ENCODE measurements at places on chromosomes 5 and 9. TPM values are rescaled to one million over a fixed set of nuclear protein-coding genes. Genes with fewer than 3 reads are reported as not detected.
A peak's percentile ranks its signal among the peaks of the same experiment; 100 is the strongest.

The QRFP gene
- not detected for total RNA-seq

The OLFM1 gene
- 5.0 TPM for total RNA-seq

The SPATA31D4 gene
- total RNA-seq: not detected

- H3K36me3 ChIP-seq: no peaks in the 10 kb centered on the region
- no peak for DNase-seq
- H3K27me3 ChIP-seq: peaks cover 90% of the 10 kb centered on the region
- peaks cover 10% of the 10 kb centered on the region for H3K4me1 ChIP-seq
- H3K27ac ChIP-seq: no peak overlapping the region
These were observed 3.6 kb upstream of the FOXD1 start for GRCh38 chr5:73452215-73452614.

GRCh38 chr5:141779503-141779973, 97.5 kb upstream of the ARAP3 start:
- no peak overlapping the region for H3K27ac ChIP-seq
- H3K27me3 ChIP-seq: no peaks in the 10 kb centered on the region
- no peaks in the 10 kb centered on the region for H3K36me3 ChIP-seq
- DNase-seq: peak; percentile 61
- H3K4me3 ChIP-seq: no peak overlapping the region

DNA sequence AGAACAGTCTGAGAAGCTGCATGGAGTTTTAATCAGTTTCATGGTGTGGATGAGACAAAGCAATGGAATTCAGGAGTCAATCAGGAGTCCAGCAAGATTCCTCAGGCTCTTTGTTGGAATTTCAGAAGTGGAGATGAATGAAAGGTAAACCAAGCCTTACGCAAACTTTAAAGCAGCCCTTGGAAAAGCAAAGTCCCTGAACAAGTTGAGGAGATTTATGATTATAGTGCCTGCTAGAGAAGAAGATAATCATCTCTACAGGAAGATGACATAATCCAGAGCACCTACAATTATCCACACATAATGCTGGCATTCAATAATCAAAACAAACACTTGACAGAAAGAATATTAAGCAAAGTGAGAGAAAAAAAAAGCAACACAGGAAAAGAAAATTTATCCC, 1380.1 kb upstream of the NUDT12 start:
- H3K4me3 ChIP-seq: no peak overlapping the region
- no peaks in the 10 kb centered on the region for H3K36me3 ChIP-seq
- no peaks in the 10 kb centered on the region for H3K27me3 ChIP-seq
- DNase-seq: no peak
- no peaks in the 10 kb centered on the region for H3K4me1 ChIP-seq

DNA sequence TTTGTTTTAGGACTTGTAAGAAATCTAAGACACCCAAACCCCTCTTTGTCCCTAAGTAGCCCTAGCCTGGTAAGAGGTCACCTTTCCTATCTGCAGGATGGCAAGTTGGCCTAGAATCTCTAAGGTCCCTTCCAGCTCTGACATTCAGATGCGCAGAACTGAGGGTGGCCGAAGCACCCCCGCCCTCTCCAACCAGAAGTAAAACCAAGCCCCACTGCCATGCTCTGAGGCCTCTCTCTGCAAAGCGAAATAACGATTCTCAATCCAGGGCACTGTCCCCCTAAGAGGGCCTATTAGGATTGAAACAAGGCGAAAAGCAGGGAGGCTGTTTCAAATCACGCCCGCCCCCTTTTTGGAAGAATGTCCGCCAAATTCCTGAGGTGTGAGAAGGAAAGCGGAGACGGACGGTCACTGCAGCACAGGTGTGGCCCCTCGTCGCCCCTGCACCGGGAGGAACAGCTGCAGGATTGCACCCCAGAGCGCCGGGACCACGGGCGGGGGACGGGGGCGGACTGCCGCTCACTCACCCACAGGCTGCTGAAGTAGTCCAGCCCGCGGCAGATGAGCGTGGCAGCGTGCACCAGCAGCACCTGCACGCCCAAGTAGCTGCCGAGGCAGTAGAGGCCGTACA, 824 bp downstream of the TMEM245 start:
- DNase-seq: no peak
- peak overlapping the region; percentile 89 for H3K4me3 ChIP-seq
- no peaks in the 10 kb centered on the region for H3K27me3 ChIP-seq
- H3K27ac ChIP-seq: peak overlapping the region; percentile 86

The ENTPD2 gene
- 0.59 TPM for total RNA-seq

DNA sequence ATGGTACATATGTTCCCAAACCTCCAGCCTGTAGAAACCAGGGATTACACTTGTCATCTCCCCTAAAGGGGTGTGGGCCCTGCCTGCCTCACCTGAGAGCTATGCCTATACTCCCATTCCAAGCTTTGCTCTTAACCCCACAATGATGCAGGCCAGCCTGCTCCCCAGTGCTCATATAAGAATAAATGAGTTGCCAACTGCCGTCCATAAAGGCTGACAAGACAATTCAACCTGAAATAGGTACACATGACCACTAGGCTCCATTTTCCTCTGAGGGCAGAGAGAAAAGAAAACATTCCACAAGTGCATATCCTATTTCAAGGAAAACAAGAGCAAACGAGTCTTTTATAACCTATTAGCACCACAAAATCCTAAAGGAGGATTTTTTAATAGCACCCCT, 28.4 kb downstream of the SKP1 start:
- H3K4me3 ChIP-seq: no peak overlapping the region
- peaks cover 31% of the 10 kb centered on the region for H3K4me1 ChIP-seq
- no peaks in the 10 kb centered on the region for H3K27me3 ChIP-seq

The CHSY3 gene
- 2.7 TPM for total RNA-seq

GRCh38 chr5:135557076-135557838, 21.5 kb upstream of the NEUROG1 start:
- H3K27ac ChIP-seq: no peak overlapping the region
- no peaks in the 10 kb centered on the region for H3K36me3 ChIP-seq
- DNase-seq: no peak
- H3K27me3 ChIP-seq: peaks cover 24% of the 10 kb centered on the region
- no peak overlapping the region for H3K4me3 ChIP-seq
- no peaks in the 10 kb centered on the region for H3K4me1 ChIP-seq

DNA sequence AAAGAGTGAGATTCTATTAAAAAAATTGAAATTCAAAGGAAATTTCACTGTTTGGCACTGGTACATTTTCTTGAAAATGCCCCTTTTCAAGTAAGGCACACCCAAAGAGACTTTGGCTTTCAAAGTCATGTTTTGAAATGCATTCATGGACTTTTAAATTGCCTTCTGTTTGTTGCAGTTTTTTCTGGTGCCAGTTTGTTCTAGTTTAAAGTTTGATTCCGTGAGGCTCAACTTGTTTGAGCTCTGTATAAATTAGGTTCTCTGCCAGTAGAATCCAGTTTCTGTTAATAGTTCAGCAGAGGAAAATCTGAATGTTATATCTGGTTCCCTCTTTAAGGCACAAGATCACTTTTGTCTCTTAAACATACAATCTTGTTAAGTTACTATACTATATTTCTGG, 16.4 kb downstream of the ATP6V0E1 start:
- no peak for DNase-seq
- H3K4me3 ChIP-seq: no peak overlapping the region
- H3K27ac ChIP-seq: no peak overlapping the region
- H3K27me3 ChIP-seq: no peaks in the 10 kb centered on the region
- no peaks in the 10 kb centered on the region for H3K36me3 ChIP-seq

The CCDC171 gene
- total RNA-seq: 1.6 TPM

- no peak for DNase-seq
- no peaks in the 10 kb centered on the region for H3K4me1 ChIP-seq
- H3K36me3 ChIP-seq: no peaks in the 10 kb centered on the region
- no peaks in the 10 kb centered on the region for H3K27me3 ChIP-seq
- no peak overlapping the region for H3K4me3 ChIP-seq
- no peak overlapping the region for H3K27ac ChIP-seq
These were observed 49.6 kb upstream of the ADAMTS19 start for GRCh38 chr5:129410488-129410887.

DNA sequence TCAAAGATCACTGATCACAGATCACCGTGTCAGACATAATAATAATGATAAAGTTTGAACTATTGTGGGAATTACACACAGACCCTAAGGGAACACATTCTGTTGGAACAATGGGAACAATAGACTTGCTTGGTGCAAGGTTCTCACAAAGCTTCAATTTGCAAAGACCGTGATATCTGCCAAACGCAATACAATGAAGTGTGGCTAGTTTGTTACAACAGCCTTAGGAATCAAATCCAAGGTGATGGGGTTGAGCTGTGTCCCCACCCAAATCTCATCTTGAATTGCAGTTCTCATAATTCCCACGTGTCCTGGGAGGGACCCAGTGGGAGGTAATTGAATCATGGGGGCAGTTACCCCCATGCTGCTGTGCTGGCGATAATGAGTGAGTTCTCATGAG, 20.8 kb downstream of the KYAT1 start:
- H3K36me3 ChIP-seq: no peaks in the 10 kb centered on the region
- peak overlapping the region; percentile 61 for H3K27ac ChIP-seq
- H3K4me3 ChIP-seq: no peak overlapping the region
- DNase-seq: no peak

DNA sequence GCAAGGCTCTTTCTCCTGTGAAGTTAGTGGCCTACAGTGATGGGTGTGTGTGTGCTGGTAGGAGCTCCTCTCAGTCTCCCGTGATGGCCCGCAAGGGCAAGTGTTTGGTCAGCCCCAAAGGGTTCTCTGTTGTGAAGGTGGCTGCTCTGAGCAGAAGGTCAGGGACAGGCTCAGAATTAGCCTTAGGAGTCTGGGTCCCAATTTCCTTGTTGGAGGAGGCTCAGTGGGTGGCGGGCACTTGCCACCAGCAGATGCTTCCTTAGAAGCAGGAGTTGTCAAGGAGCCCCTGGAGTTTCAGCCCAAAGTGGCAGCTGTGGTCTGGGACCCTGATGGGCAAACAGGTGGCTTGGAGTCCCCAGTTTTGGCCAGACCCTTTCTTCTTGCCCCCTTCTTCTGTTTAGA, 154.4 kb downstream of the MACROH2A1 start:
- H3K4me1 ChIP-seq: peaks cover 67% of the 10 kb centered on the region
- no peaks in the 10 kb centered on the region for H3K27me3 ChIP-seq
- H3K4me3 ChIP-seq: no peak overlapping the region
- no peaks in the 10 kb centered on the region for H3K36me3 ChIP-seq

GRCh38 chr5:143227301-143227700, 176.2 kb downstream of the NR3C1 start:
- no peaks in the 10 kb centered on the region for H3K27me3 ChIP-seq
- H3K4me3 ChIP-seq: no peak overlapping the region
- DNase-seq: no peak
- peaks cover 28% of the 10 kb centered on the region for H3K4me1 ChIP-seq

GRCh38 chr5:37568893-37569292, 189.8 kb downstream of the WDR70 start:
- no peak overlapping the region for H3K4me3 ChIP-seq
- peaks cover 47% of the 10 kb centered on the region for H3K4me1 ChIP-seq
- H3K27ac ChIP-seq: no peak overlapping the region
- H3K27me3 ChIP-seq: no peaks in the 10 kb centered on the region

The GRM6 gene
- total RNA-seq: not detected

- H3K4me1 ChIP-seq: peaks cover 26% of the 10 kb centered on the region
- H3K36me3 ChIP-seq: no peaks in the 10 kb centered on the region
- H3K27ac ChIP-seq: no peak overlapping the region
- no peak overlapping the region for H3K4me3 ChIP-seq
- no peak for DNase-seq
- peaks cover 2% of the 10 kb centered on the region for H3K27me3 ChIP-seq
These were observed 6.3 kb downstream of the SLC12A7 start for GRCh38 chr5:1105350-1106265.

DNA sequence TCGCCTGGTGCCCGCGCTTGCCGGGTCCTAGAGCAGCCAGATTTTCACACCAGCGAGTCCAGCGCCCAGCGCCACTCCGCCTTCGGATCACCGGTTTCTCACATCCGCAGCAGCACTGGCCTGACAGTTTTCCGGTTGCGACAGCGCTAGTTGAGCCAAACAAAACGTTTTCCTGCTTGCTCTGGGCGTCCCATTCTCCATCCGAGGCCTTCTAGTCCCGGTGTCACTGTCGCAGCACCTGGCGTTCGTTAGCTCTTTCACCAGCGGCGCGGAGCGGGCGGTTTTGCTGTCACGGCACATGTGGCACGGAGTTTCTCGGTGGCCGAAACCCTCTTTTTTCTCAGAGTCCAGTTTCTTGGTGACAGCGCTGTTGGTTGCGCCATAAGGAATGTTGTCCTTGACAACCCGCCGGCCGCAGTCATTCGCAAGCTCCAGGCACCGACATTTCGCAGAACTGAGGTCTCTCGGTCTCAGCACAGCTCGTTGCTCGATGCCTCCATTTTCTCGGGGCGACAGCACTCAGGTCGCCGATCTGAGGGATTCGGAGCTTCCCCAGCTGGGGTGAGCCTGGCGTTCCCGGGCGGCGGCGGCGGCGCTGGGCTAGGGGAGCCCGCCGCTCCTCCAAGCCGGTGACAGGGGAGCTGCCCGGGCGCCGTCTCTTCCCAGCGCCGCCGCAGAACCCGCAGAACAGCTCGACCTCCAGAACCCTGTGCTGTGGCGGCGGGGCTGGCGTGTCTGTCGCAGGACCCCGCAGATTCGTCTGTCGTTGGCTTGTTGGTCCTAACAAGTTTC, 47.8 kb downstream of the ANXA2R start:
- H3K27me3 ChIP-seq: peaks cover 44% of the 10 kb centered on the region
- H3K4me3 ChIP-seq: peak overlapping the region; percentile 73
- H3K4me1 ChIP-seq: peaks cover 11% of the 10 kb centered on the region
- peak; percentile 88 for DNase-seq
- H3K27ac ChIP-seq: peak overlapping the region; percentile 86

- no peaks in the 10 kb centered on the region for H3K27me3 ChIP-seq
- peaks cover 22% of the 10 kb centered on the region for H3K4me1 ChIP-seq
- no peak overlapping the region for H3K4me3 ChIP-seq
- H3K27ac ChIP-seq: no peak overlapping the region
These were observed 929 bp upstream of the PLPP6 start for GRCh38 chr9:4661165-4661564.

DNA sequence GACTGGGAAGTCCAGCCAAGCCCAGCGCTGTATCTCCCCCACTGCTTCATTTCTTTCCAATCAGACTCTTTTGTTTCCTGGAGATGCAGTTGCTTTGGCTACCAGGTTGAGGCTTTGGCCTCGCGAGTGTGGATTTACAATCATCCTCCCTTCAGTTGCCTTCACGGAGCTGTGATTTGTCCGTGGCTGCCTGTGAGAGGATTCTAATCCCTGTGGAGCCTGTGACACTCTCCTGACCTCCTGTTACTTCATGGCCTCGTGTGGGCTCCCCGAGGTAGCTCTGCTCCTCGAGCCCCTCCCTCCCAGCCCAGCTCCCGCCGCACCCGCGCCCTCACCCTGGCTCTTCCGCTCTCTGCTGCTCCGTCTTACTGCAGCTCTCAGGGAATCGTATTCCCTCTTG, 107.2 kb upstream of the STC2 start:
- no peaks in the 10 kb centered on the region for H3K36me3 ChIP-seq
- no peaks in the 10 kb centered on the region for H3K4me1 ChIP-seq
- DNase-seq: no peak
- no peak overlapping the region for H3K4me3 ChIP-seq
- no peaks in the 10 kb centered on the region for H3K27me3 ChIP-seq

The HBEGF gene
- 36.7 TPM for total RNA-seq

GRCh38 chr5:122816756-122817155, 28.7 kb upstream of the SNX24 start:
- no peak for DNase-seq
- H3K4me3 ChIP-seq: no peak overlapping the region
- no peaks in the 10 kb centered on the region for H3K4me1 ChIP-seq
- H3K36me3 ChIP-seq: peaks cover 55% of the 10 kb centered on the region
- H3K27me3 ChIP-seq: no peaks in the 10 kb centered on the region

- no peaks in the 10 kb centered on the region for H3K27me3 ChIP-seq
- H3K4me3 ChIP-seq: no peak overlapping the region
- H3K36me3 ChIP-seq: no peaks in the 10 kb centered on the region
- no peak for DNase-seq
These were observed 37.6 kb downstream of the RHOBTB3 start for GRCh38 chr5:95768731-95769130.

The GKAP1 gene
- 38.3 TPM for total RNA-seq
